ENCODE measurements at places on chromosomes 4 and X.

DNA sequence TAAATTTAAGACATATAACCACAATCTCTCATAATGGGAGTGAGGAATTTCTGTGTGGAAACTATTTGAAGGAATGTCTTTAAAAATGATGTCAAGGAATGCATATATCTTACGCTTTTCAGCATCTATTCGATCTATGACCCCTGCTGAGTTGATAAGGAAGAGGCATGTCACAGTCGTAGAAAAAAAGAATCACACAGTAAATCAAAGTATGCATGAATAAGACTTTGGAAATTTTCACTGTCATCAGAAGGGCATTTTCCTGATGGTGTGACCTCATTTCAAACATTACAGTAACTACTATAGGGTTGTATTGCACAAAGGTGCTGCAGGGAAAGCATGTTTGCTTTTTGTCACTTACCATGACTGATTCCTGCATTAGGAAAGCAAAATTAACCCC lies 41.5 kb downstream of the REELD1 start:
- no peak for DNase-seq

- no peak for DNase-seq
These were observed 4.5 kb upstream of the ETDC start for GRCh38 chrX:135304741-135305140.

DNA sequence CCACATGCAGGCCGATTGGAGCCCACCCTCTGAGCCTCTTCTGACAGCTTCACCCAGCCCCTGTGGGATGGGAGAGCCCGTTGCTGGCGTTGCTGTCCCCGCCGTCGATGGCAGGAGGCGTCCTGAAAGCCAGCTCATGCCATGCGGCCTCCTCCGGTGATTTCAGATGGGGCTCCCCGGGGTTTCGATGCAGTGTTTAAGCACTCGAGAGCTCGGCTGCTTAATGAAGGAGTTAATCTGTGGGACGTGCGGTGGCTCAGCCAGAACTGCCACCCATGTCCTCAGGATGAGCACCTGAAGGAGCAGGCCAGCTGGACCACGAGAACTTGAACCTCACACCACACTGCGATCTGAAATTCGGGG lies 95.6 kb downstream of the SORCS2 start:
- no peak for DNase-seq

DNA sequence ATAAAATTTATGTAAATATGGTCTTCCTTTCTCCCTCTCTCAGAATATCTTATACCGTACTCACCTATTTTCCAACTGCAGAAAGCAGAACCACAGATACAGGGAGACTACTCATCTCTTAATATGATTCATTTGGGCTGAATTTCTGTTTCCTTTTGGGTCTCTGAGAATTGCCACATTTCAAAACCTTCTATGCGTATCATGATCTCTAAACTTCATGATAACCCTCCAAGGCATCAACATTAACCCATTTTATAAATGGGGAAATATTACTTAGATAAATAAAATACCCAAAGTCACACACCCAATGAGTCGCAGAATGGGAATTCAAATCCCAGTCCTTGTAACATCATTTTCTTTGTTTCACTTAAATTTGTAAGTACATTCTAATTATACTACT lies 16.6 kb upstream of the PRDM8 start:
- no peak for DNase-seq

DNA sequence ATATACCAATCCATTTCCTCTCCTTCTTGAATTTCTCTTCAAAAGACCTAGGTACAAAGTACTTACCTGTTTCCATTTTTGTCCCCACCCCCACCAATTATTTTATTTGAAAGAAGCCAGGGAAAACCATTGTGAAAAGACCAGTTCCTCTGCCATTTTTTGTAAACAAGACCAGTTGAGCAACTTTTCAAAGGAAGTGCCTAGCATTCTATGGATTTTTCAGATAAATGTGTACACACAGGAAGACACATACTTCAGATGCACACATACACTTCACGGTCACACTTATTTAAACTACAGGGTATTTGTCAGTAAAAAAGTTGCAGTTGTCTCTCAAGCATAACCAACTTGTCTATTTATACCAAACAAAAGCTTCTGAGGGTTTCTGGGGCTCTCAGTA lies 587.2 kb upstream of the KLHL4 start:
- DNase-seq = no peak

DNA sequence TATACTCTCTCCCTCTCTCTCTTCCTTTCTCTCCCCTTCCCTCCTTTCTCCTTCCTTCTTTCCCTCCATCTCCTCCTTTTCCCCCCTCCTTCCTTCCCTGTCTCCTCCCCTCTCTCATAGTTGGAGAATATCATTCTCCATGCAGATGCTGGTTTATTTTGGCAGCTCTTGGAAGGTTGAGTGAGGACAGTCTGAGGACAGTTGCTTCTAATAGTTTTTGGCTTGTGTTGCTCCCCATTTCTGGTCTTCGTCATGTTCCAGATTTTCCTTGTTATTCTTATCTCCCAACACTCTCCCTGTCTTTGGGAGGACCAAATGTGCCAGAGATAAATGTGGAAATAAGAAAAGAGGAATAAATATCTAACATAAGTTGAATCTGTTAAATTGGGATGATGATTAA lies 263.0 kb downstream of the FRMPD4 start:
- no peak for DNase-seq

GRCh38 chr4:76035141-76035540 lies 729 bp downstream of the CXCL11 start:
- no peak for DNase-seq

- no peak for DNase-seq
These were observed 199.8 kb upstream of the NOCT start for GRCh38 chr4:138815811-138816210.

- DNase-seq = no peak
These were observed 35.7 kb downstream of the HSD17B13 start for GRCh38 chr4:87286970-87287369.

All from KBM-7 (cell line).